ENCODE measurements at places on chromosomes 12 and 14.

GRCh38 chr14:92492258-92492657, 21.3 kb upstream of the RIN3 start:
- DNase-seq, result no peak

DNA sequence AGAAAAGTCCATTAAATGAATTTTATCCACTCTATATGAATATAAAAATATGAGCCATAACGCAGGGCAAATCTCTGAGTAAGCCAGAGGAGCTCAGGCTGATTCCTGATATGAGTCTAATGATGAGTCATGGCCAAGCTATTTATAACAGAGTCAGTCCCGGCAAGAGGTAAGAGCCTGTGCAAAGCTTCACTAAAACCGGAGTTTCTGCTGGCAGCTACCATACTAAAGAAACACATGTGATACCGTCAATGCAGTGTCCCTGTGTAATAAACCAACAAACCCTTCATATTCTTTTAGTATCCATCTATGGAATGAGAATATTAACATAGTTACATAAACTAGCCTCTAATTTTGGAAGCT, 319.4 kb downstream of the KCNC2 start:
- DNase-seq, result no peak

DNA sequence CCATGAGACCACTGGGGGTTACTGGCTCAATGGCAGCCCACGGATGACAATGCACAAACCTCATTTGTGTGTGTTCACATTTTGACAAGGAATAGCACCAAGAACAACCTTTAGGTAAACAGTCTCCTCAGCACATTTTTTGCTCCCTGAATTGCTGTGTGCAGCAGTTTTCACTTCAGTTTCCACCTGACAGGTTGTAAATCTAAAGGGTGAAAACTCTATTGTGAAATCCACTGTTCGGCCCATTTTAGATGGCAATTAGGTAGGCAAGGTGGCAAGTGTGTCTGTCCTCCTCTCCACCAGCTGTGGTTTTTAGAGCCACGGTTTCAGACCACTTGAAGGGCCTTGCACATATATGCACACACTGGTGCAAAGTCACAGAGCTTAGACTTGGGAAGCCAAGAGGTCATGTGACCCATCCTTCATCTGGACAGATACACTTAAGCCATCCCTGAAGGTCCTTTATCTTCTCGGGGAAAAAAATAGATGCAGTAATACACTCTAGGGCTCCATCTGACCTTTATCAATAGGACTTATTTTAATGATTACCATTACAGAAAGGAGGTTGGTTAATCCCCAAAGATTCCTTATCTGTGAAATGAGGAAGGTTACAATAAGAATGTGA, 23.2 kb downstream of the HAL start:
- DNase-seq, result no peak

GRCh38 chr14:100450736-100451135, 127.6 kb downstream of the SLC25A47 start:
- no peak for DNase-seq

DNA sequence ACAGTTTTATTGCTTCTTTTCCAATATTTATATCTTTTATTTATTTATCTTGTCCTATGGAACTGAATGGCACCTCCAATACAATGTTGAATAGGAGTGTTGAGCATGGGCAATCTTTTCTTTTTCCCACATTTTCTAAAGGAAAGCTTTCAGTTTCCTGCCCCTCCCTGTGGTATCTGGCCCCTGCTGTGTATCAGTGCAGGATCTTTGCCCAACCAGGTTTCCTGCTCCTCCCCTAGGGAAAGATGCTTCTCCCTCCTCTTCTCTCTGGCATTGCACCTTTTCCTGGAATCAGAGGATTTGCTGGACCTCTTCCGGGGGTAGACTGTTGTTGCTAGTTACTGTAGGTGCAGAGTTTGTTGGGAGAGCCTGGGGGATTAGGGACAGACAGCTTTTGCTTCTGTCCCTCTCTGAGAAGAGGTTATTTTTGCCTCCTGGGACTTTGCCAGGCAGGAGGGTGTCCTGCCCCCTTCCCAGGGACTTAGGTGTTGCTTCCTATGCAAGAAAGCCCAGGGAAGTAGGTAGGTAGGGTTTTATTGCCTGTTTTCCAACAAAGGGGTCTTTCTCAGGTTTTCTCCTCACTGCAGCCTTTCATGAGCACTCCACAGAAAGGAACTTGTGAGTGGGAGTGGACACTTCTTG, 67.6 kb downstream of the POLR3B start:
- DNase-seq, result no peak

DNA sequence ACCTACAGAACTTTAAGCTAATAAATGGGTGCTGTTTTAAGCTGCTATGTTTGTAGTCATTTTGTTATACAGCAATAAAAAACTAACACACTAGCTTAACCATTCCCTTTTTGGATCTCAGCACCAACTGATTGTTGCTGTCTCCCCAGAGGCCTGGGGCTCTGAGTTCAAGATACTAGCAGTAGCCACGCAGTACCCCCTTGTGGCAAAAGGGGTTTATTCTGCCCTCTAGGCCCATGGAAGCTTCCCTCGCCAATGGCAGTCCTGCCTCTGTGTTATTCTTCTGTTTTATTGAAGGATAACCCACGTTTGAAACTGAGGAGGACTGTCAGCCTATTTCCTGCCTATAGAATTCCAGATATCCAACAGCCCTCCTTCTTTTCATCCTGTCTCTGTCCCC, 455.3 kb upstream of the ATP2B1 start:
- DNase-seq, result peak; percentile 6

GRCh38 chr12:9758119-9758518, 2.6 kb downstream of the CD69 start:
- DNase-seq, result peak; percentile 57

DNA sequence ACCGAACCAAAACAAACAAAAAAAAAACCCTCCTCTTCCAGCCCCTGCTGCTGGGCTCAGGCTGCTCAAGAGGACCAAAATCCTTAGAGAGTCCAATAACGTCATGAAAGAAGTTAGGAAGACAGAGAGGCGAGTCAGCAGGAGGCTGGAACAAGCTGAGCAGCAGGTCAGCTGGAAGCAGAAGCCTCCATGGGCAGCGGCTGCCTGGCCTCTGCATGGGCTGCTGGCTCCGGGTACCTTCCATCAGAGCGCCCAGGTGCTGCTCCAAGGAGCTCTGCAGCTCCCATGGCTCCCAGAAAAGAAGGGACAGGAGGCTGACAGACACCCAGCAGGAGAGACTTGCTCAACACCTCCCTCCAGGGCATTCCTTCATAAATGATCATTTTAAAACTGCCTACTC, 3.2 kb upstream of the KRT2 start:
- DNase-seq, result no peak

DNA sequence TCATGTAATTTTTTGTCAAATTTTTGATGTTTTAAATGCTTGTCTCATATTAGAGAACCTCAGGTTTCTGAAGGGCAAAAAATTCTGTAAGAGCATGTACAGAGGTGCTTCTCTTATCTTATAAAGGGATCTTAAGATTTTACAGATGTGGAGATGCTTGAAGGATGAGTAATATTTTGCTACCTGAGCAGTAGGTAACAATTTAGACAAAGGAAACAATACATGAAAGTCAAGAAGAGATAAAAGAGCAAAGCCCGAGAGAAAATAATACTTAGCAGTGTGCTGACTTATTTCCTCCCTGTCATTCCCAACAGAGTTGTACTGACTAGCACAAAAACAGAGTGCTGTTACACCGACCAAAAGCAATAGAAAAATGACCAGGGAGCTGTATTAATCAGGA, 98.1 kb upstream of the PTPRR start:
- no peak for DNase-seq

GRCh38 chr12:49232940-49233841, 31.7 kb upstream of the TUBA1C start:
- DNase-seq, result no peak
